Activated naive CD8-positive, alpha-beta T cell treated with anti-CD3 and anti-CD28 coated beads, Interleukin-2, amount 10 ng/mL, durations not matched to agents 7 days and 5 days (primary cell): ENCODE measurements at places on chromosomes 6 and 20. TPM values are rescaled to one million over a fixed set of nuclear protein-coding genes. Genes with fewer than 3 reads are reported as not detected.

Gene NR2E1
- total RNA-seq = not detected

Gene RAB44
- not detected for total RNA-seq

Gene SYTL3
- total RNA-seq = 71.7 TPM

Gene BPIFB2
- total RNA-seq = not detected

Gene CYB5R4
- 30.4 TPM for total RNA-seq

Gene GPR6
- total RNA-seq = not detected

Gene ZFP57
- 13.5 TPM for total RNA-seq

Gene FGD2
- total RNA-seq = 9.8 TPM

DNA sequence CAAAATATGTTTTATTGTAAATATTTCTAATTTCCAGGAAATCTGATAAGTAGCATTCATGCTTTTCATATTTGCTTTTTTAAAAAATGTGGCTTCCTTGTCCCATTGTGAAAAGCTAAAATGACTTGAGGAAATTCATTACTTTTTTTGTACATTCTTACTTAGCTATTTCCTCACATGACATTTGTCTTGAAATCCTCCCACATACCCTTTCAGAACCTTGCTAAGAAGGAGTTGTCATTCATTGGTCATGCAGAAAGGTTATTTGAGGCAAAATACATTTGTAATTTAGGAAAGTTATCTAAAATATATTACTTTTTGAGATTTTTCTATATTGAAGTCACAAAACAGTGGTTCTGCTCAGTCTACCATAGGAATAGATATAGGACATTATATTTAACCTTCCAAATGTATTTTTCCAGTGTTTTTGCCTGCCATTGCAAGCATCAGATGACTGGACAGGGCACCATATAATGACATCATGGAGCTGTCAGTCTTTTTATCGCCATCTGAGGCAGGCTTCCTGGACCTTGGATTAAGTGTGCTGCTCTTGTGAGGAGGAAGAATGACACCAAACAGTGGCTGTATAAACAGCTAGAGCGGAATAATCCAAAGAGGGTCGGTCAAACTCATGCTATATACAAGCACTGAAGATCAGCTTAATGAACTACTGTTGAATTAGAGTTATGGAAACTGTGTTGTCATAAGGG, 109.4 kb upstream of the HCRTR2 start:
- H3K4me3 ChIP-seq = no peak overlapping the region
- H3K27me3 ChIP-seq = no peaks in the 10 kb centered on the region
- H3K4me1 ChIP-seq = no peaks in the 10 kb centered on the region
- H3K27ac ChIP-seq = no peak overlapping the region

- no peak overlapping the region for H3K27ac ChIP-seq
- H3K27me3 ChIP-seq = no peaks in the 10 kb centered on the region
- H3K4me3 ChIP-seq = no peak overlapping the region
- H3K4me1 ChIP-seq = no peaks in the 10 kb centered on the region
Observed at GRCh38 chr6:123997223-123997622, 193.6 kb downstream of the NKAIN2 start.

GRCh38 chr20:59939879-59940128, 301 bp downstream of the PPP1R3D start:
- no peak for DNase-seq
- no peaks in the 10 kb centered on the region for H3K27me3 ChIP-seq
- peak overlapping the region; percentile 86 for H3K27ac ChIP-seq
- H3K4me1 ChIP-seq = peaks cover 32% of the 10 kb centered on the region

GRCh38 chr6:21792177-21792576, 198.6 kb downstream of the SOX4 start:
- H3K4me3 ChIP-seq = no peak overlapping the region
- no peaks in the 10 kb centered on the region for H3K36me3 ChIP-seq
- no peak for DNase-seq
- H3K27me3 ChIP-seq = no peaks in the 10 kb centered on the region
- no peaks in the 10 kb centered on the region for H3K4me1 ChIP-seq

GRCh38 chr20:16709017-16709416, 20.8 kb upstream of the SNRPB2 start:
- DNase-seq = no peak
- H3K4me1 ChIP-seq = peaks cover 31% of the 10 kb centered on the region
- H3K4me3 ChIP-seq = peak overlapping the region; percentile 56
- H3K27me3 ChIP-seq = peaks cover 31% of the 10 kb centered on the region
- peaks cover 21% of the 10 kb centered on the region for H3K36me3 ChIP-seq
- peak overlapping the region; percentile 68 for H3K27ac ChIP-seq

DNA sequence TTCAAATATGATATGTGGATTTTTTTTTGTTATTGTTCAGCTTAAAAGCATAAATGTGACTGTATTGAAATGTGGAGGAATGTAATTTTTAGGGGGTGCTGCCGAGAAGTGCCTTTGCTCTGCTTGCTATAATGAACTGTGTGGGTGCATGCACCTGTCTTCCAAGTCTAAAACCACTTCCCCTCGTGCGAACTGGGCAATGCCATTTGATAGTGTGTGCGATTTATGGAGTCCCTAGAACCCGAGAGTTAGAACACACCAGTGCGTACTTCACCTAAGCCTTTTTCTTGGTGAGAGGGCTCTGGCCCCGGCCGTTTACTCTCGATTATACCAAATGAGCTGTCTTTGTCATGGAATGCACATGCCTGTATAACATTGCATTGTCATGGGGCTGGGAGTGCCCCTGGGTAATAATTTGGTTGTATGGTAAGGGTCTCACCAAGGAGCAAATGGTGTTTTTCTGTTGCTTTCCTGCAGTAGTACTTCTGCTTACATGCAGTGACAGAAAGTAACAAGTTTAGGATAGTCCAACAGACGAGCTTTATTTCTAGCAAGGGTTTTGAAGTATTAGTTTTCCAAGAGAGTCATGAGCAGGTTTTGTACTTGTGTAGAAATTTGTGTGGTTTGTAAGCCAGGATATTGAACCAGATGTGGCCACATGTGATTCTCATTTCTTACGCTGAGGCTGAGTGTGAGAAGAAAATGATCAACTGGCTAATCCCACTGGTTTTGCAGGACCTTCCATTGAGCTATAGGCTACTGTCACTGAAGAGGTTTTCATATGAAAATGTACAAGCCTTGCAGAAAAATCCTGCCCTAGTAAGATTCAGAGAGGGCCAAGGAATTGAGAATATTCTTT, 172.4 kb downstream of the DTNBP1 start:
- no peaks in the 10 kb centered on the region for H3K27me3 ChIP-seq
- H3K4me3 ChIP-seq = no peak overlapping the region
- H3K27ac ChIP-seq = peak overlapping the region; percentile 2
- DNase-seq = no peak

GRCh38 chr6:142705054-142705453, 239.9 kb downstream of the HIVEP2 start:
- no peaks in the 10 kb centered on the region for H3K27me3 ChIP-seq
- H3K27ac ChIP-seq = no peak overlapping the region
- no peak overlapping the region for H3K4me3 ChIP-seq

GRCh38 chr6:145962581-145962980, 1.6 kb downstream of the SHPRH start:
- peaks cover 26% of the 10 kb centered on the region for H3K4me1 ChIP-seq
- H3K36me3 ChIP-seq = peaks cover 3% of the 10 kb centered on the region
- peak overlapping the region; percentile 97 for H3K4me3 ChIP-seq
- no peak overlapping the region for H3K27ac ChIP-seq

- H3K36me3 ChIP-seq = no peaks in the 10 kb centered on the region
- no peaks in the 10 kb centered on the region for H3K4me1 ChIP-seq
- no peak overlapping the region for H3K27ac ChIP-seq
- no peak for DNase-seq
Observed at GRCh38 chr6:113819169-113819830, 37.8 kb upstream of the MARCKS start.

GRCh38 chr20:1003920-1004697, 2.0 kb upstream of the RSPO4 start:
- H3K27me3 ChIP-seq = peaks cover 40% of the 10 kb centered on the region
- no peak overlapping the region for H3K4me3 ChIP-seq
- H3K27ac ChIP-seq = no peak overlapping the region
- no peak for DNase-seq
- peaks cover 1% of the 10 kb centered on the region for H3K36me3 ChIP-seq
- H3K4me1 ChIP-seq = peaks cover 5% of the 10 kb centered on the region

GRCh38 chr6:100482698-100483097, 18.0 kb upstream of the SIM1 start:
- H3K36me3 ChIP-seq = no peaks in the 10 kb centered on the region
- H3K4me3 ChIP-seq = no peak overlapping the region
- no peak overlapping the region for H3K27ac ChIP-seq
- H3K4me1 ChIP-seq = no peaks in the 10 kb centered on the region

DNA sequence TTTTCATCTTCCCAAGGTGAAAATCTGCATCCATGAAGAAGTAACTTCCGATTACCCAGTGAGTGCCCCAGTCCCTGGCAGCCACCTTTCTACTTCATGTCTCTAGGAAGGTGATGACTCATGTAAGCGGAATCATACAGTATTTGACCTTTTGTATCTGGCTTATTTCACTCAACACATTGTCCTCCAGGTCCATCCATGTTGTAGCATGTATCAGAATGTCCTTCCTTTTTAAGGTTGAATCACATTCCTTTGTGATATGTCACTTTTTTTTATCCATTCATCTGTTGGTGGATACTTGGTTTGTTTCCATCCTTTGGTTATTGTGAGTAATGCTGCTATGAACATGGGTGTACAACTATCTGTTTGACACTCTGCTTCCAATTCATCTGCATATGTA, 176.3 kb upstream of the CDYL start:
- H3K27me3 ChIP-seq = peaks cover 6% of the 10 kb centered on the region
- DNase-seq = no peak
- H3K36me3 ChIP-seq = no peaks in the 10 kb centered on the region
- no peaks in the 10 kb centered on the region for H3K4me1 ChIP-seq
- H3K4me3 ChIP-seq = no peak overlapping the region

DNA sequence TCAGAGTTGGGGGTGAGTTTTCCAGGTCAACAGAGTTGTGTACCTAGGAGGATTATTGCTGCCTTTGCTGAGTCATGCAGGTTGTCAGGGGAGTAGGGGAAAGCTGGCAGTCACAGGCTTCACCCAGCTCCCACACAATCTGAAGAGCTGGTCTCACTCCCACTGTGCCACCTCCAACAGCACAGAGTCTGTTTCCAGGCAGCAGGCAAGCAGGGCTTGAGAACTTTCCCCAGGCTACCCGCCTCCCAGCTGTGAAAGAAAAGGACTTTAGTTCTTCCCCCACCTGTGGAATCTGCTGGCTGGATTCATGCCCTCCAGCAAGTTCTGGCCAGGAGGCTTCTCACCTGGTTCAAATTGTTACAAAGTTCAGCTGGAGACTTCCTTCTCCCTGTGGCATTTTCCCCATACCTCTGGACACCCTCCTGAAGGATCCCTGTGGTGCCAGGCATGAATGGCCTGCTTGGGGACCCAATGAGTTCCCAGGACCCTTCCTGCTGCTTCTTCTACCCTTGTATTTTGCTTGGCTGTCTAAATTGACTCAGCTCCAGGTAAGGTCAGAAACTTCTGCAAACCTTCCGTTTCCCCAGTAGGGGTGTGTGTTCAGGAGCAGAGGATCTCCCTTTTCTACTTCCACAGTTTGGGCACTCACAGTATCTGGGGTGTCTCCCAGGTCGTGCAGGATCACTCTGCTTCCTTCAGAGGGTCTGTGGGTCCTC, 378.1 kb upstream of the MAN1A1 start:
- no peak overlapping the region for H3K4me3 ChIP-seq
- peaks cover 14% of the 10 kb centered on the region for H3K27me3 ChIP-seq
- no peak overlapping the region for H3K27ac ChIP-seq
- H3K4me1 ChIP-seq = peaks cover 4% of the 10 kb centered on the region

DNA sequence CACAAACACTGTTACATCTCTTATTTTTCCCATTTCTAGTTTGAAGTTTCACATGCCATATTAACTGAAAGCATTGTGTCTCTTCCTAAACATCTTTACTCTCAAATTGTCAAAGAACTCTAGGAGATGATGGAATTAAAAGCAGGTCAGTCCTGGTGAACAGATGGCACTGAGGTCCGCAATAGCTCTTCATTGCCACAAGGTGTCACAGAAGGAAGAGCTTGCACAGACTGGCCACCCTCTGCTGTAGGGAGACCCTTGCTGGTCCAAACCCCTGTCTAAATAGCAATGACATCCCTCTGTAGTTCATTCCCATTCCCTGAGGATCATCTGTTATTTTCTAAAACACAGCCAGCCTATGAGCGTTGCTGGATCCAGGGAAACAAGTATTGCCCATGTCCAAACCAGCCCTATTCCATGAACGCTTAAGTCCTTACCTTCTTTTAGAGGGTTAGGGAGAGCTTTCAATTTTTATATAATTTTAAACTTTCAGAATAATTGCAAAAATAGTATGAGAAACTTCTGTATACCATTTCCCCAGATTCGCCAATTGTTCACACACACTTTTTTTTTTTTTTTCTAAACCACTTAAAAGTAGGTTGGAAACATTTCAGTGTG, 10.1 kb upstream of the HDAC2 start:
- H3K4me1 ChIP-seq = no peaks in the 10 kb centered on the region
- H3K4me3 ChIP-seq = no peak overlapping the region

GRCh38 chr6:137358273-137358672, 135.9 kb downstream of the OLIG3 start:
- H3K27ac ChIP-seq = no peak overlapping the region
- H3K27me3 ChIP-seq = peaks cover 2% of the 10 kb centered on the region
- no peak for DNase-seq
- H3K36me3 ChIP-seq = no peaks in the 10 kb centered on the region
- no peak overlapping the region for H3K4me3 ChIP-seq
- peaks cover 2% of the 10 kb centered on the region for H3K4me1 ChIP-seq

- no peak overlapping the region for H3K4me3 ChIP-seq
- peaks cover 8% of the 10 kb centered on the region for H3K27me3 ChIP-seq
- H3K36me3 ChIP-seq = no peaks in the 10 kb centered on the region
- H3K4me1 ChIP-seq = no peaks in the 10 kb centered on the region
- DNase-seq = no peak
- no peak overlapping the region for H3K27ac ChIP-seq
Observed at GRCh38 chr6:17417817-17418216, 24.4 kb downstream of the CAP2 start.

DNA sequence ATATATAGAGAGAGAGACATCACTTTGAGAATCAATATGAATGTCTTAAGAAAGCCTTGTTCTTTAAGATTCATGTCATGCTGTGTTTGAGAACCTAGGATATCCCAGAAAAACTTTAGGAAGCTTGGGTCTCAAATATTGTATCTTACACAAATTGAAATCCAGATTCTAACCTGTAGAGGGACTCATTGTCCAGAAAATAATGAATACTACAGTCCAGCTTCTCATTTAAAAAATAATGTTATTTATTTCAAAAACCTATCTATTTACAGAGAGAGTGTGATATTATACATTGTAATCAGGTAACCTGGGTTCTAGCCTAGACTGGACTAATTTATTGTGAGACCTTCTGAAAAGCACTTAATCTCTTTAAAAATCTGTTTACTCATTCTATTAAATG, 4.2 kb downstream of the RFX6 start:
- no peak overlapping the region for H3K27ac ChIP-seq
- H3K36me3 ChIP-seq = no peaks in the 10 kb centered on the region
- H3K27me3 ChIP-seq = peaks cover 25% of the 10 kb centered on the region
- H3K4me3 ChIP-seq = no peak overlapping the region
- no peak for DNase-seq
- peaks cover 3% of the 10 kb centered on the region for H3K4me1 ChIP-seq

- no peak overlapping the region for H3K4me3 ChIP-seq
- peaks cover 2% of the 10 kb centered on the region for H3K27me3 ChIP-seq
- H3K4me1 ChIP-seq = peaks cover 30% of the 10 kb centered on the region
- H3K36me3 ChIP-seq = peaks cover 8% of the 10 kb centered on the region
- H3K27ac ChIP-seq = no peak overlapping the region
- DNase-seq = no peak
Observed at GRCh38 chr20:19456595-19457395, 244.4 kb downstream of the SLC24A3 start.
